CD4-positive, alpha-beta T cell (primary cell): ENCODE measurements at places on chromosomes 11 and 22. TPM values are rescaled to one million over a fixed set of nuclear protein-coding genes. Genes with fewer than 3 reads are reported as not detected.

CASP12 gene
- total RNA-seq: not detected

GRCh38 chr11:112396076-112396475, 135.4 kb upstream of the PLET1 start:
- H3K4me1 ChIP-seq: no peaks in the 10 kb centered on the region
- no peak for DNase-seq
- no peak overlapping the region for H3K27ac ChIP-seq
- H3K27me3 ChIP-seq: no peaks in the 10 kb centered on the region

- no peak for DNase-seq
- peaks cover 51% of the 10 kb centered on the region for H3K36me3 ChIP-seq
- no peaks in the 10 kb centered on the region for H3K27me3 ChIP-seq
Observed at GRCh38 chr11:17313349-17314231, 37.1 kb downstream of the NUCB2 start.

DKK3 gene
- 0.71 TPM for total RNA-seq

DNA sequence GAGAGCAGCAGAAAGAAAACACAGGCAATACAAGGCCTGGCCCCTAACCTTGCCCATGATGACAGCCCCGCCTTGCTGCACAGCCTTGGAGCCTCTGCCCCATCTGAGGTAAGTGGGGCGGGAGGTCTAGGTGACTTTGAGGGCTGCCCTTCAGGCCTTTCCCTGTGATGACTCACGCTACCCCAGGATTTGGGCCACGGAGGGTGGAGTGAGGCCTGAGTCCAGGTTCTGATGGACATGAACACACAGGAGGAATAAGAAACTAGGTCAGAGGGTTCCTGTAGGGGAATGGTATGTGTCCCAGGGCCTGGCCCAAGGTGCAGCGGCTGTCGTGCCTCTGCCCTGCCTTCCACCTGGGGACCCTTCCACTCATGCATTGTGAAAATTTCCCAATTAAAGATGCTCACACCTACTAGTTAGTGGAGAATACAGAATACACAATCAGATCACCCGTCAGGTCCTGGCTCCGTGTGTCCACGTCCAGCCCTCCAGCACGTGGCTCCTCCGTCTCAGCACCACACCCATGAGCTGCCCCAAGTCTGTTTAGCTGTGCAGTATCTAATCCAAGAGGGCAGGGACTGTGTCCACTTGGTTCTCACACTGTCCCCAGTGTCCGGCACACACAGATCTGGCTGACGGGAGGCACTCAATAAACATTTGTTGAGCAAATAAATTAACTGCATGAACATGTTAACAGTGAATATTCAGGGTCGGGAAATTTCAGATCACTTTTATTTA, 111.0 kb downstream of the CHST1 start:
- H3K4me3 ChIP-seq: no peak overlapping the region
- DNase-seq: no peak
- H3K4me1 ChIP-seq: no peaks in the 10 kb centered on the region
- H3K27me3 ChIP-seq: no peaks in the 10 kb centered on the region
- H3K27ac ChIP-seq: no peak overlapping the region

OR52E8 gene
- not detected for total RNA-seq

- H3K27me3 ChIP-seq: no peaks in the 10 kb centered on the region
- H3K27ac ChIP-seq: no peak overlapping the region
- no peak for DNase-seq
- H3K4me1 ChIP-seq: no peaks in the 10 kb centered on the region
- H3K4me3 ChIP-seq: no peak overlapping the region
Observed at GRCh38 chr22:36079041-36079440, 50.4 kb upstream of the RBFOX2 start.

PKP3 gene
- total RNA-seq: 0.60 TPM

GRCh38 chr11:59283825-59284772, 71.4 kb upstream of the MPEG1 start:
- peak overlapping the region; percentile 4 for H3K4me3 ChIP-seq
- H3K27me3 ChIP-seq: no peaks in the 10 kb centered on the region
- peaks cover 15% of the 10 kb centered on the region for H3K4me1 ChIP-seq
- no peaks in the 10 kb centered on the region for H3K36me3 ChIP-seq
- peak; percentile 81 for DNase-seq

CD6 gene
- 827 TPM for total RNA-seq

GLYATL2 gene
- not detected for total RNA-seq

GRCh38 chr22:36443198-36443770, 38.2 kb downstream of the TXN2 start:
- H3K36me3 ChIP-seq: no peaks in the 10 kb centered on the region
- peaks cover 30% of the 10 kb centered on the region for H3K4me1 ChIP-seq
- no peak for DNase-seq
- H3K27ac ChIP-seq: no peak overlapping the region
- H3K4me3 ChIP-seq: no peak overlapping the region
- no peaks in the 10 kb centered on the region for H3K27me3 ChIP-seq

DNA sequence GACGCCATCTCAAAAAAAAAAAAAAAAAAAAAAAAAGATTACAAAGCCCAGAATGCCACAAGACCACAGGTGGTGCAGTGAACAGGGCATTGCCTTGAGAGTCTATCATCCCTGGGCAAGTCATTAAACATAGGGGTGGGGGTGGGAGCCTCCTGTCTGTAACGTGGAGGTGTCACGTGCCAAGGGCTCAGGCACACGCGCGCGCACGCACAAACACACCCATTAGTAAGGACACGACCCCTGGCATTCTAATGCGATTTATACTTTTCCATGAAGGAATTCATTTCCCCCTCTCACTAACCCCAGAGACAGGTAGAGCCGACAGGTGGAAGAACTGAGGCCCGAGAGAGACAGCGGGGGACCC, 5.8 kb upstream of the GCAT start:
- peaks cover 48% of the 10 kb centered on the region for H3K4me1 ChIP-seq
- peaks cover 39% of the 10 kb centered on the region for H3K27me3 ChIP-seq
- H3K4me3 ChIP-seq: peak overlapping the region; percentile 56
- DNase-seq: peak; percentile 52

SCGB1A1 gene
- total RNA-seq: not detected

WDR74 gene
- total RNA-seq: 297 TPM

DNA sequence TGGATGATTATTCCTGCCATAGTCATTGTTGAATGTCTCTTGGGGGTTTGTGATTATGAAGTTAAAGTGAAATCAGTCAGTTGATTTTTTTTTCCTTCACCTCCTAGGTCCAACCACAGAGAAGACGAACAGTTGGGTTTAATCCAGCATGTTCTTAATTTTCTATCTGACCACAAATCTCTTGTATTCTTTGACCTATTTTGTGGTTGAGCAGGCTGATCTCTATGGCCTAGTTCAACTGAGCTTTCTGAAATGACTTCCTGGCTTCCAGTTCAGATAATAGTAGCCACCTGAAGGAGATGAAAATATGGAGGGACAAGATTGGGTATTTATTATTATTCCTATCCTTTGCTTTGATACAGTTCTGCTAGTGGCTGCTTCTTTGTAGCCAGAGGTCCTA, 5.2 kb upstream of the OR56A5 start:
- no peak for DNase-seq
- H3K27ac ChIP-seq: no peak overlapping the region
- H3K36me3 ChIP-seq: no peaks in the 10 kb centered on the region
- H3K27me3 ChIP-seq: no peaks in the 10 kb centered on the region

GRCh38 chr11:119207415-119207960, 1.3 kb downstream of the CBL start:
- H3K27ac ChIP-seq: no peak overlapping the region
- H3K27me3 ChIP-seq: no peaks in the 10 kb centered on the region
- DNase-seq: no peak

- H3K4me3 ChIP-seq: no peak overlapping the region
- no peak for DNase-seq
- no peaks in the 10 kb centered on the region for H3K4me1 ChIP-seq
- H3K27me3 ChIP-seq: no peaks in the 10 kb centered on the region
- H3K36me3 ChIP-seq: no peaks in the 10 kb centered on the region
Observed at GRCh38 chr11:82714346-82715174, 19.1 kb downstream of the FAM181B start.

DNA sequence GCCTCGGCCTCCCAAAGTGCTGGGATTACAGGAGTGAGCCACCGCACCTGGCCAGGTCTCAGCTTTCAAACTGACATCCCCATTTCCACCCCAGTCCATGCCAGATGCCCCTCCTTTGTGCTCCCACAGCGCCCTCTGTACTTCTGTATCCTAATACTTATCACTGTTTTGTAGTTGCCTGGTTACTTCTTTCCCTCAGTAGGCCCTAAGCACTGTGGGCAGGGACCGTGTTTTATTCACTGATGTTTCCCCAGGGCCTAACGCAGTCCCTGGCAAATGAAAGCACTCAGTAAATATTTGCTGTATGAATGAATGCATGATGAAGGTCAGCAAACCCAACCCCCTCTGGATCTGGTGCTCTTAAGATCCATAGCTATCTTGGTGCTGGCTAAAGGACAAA, 2.2 kb upstream of the TRIM3 start:
- H3K27ac ChIP-seq: no peak overlapping the region
- peaks cover 46% of the 10 kb centered on the region for H3K4me1 ChIP-seq
- no peak for DNase-seq
- no peak overlapping the region for H3K4me3 ChIP-seq
- H3K36me3 ChIP-seq: peaks cover 28% of the 10 kb centered on the region

SLC6A5 gene
- total RNA-seq: not detected

DNA sequence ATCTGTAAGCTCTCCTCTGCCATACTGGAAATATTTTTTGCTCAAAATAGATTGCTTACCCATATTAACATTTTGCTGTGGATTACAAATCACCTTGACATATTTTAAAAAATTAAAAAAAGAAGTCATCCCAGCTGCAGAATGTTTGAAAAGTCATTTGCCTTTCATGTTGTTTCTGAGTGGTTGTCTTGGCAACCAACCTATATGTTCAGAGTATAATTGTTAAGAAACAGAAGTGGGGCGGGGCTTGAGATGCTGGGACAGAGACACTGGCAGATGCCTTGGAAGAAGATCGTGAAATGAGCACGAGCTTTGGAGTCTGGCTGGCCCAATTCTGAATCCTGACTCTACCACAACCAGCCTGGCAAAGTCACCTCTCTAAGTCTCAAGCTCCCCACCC, 348.2 kb downstream of the LARGE1 start:
- no peak for DNase-seq
- no peaks in the 10 kb centered on the region for H3K27me3 ChIP-seq
- H3K4me1 ChIP-seq: no peaks in the 10 kb centered on the region
- no peak overlapping the region for H3K4me3 ChIP-seq

PRODH gene
- total RNA-seq: not detected

SCN3B gene
- not detected for total RNA-seq
